ENCODE measurements at places on chromosomes 6 and 20. TPM values are rescaled to one million over a fixed set of nuclear protein-coding genes. Genes with fewer than 3 reads are reported as not detected.

The STX11 gene
- total RNA-seq: not detected

The LPA gene
- not detected for total RNA-seq

The DOP1A gene
- total RNA-seq: 23.7 TPM

The PAK5 gene
- total RNA-seq: 0.07 TPM

- H3K27ac ChIP-seq: no peak overlapping the region
- H3K36me3 ChIP-seq: peaks cover 13% of the 10 kb centered on the region
- no peak for DNase-seq
- no peaks in the 10 kb centered on the region for H3K27me3 ChIP-seq
Measured at GRCh38 chr6:150076196-150076893, 7.4 kb upstream of the ULBP3 start.

DNA sequence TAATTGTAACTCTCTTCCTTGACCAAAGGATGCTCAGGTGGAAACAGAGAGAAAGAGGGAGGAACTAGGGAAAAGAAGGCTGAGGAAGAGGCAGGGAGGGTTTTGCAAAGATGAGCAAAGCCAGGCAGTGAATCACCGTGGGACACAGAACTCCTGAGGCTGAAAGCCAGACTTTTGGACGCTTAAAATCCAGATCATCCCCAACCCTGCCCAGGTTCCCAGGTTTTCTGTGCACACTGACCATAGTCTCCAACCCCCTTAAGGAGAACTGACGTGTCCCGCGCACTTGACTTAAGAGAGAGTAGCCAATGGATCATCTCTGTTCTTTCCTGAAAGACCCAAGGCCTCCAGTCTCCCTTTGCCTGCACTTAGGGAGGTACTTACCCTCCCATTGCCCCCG is 75.3 kb downstream of the LRFN2 start:
- peaks cover 32% of the 10 kb centered on the region for H3K27me3 ChIP-seq
- H3K27ac ChIP-seq: no peak overlapping the region
- DNase-seq: no peak
- peaks cover 9% of the 10 kb centered on the region for H3K4me1 ChIP-seq
- H3K4me3 ChIP-seq: no peak overlapping the region
- no peaks in the 10 kb centered on the region for H3K36me3 ChIP-seq

GRCh38 chr6:79878142-79878748 is 69.1 kb downstream of the ELOVL4 start:
- no peaks in the 10 kb centered on the region for H3K36me3 ChIP-seq
- peaks cover 13% of the 10 kb centered on the region for H3K27me3 ChIP-seq
- H3K27ac ChIP-seq: no peak overlapping the region

DNA sequence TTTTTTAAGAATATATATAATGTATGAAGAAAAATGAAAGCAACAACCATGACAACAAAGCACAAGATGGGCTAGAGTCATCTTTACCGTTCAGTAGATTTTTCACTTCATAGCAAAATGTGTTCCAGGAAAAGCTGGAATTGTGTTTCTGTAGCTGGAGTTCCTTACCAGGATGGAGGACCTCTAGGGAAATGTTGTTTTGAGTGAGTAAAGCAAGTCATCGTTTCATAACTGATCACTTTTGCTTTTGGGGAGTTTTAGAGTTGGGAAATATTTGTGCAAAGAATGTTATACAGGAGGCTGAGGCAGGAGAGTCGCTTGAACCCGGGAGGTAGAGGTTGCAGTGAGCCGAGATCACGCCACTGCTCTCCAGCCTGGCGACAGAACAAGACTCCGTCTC is 151.6 kb downstream of the SASH1 start:
- no peak for DNase-seq
- no peaks in the 10 kb centered on the region for H3K4me1 ChIP-seq
- H3K27ac ChIP-seq: no peak overlapping the region
- H3K36me3 ChIP-seq: no peaks in the 10 kb centered on the region
- H3K27me3 ChIP-seq: no peaks in the 10 kb centered on the region

All from Calu3 (cell line).